Adrenal gland (tissue), 19 donors: ENCODE measurements at places on chromosomes 13 and 19.
A peak's percentile ranks its signal among the peaks of the same experiment; 100 is the strongest.

GRCh38 chr13:102260256-102260655, 141.6 kb downstream of the FGF14 start:
- no peak for DNase-seq

DNA sequence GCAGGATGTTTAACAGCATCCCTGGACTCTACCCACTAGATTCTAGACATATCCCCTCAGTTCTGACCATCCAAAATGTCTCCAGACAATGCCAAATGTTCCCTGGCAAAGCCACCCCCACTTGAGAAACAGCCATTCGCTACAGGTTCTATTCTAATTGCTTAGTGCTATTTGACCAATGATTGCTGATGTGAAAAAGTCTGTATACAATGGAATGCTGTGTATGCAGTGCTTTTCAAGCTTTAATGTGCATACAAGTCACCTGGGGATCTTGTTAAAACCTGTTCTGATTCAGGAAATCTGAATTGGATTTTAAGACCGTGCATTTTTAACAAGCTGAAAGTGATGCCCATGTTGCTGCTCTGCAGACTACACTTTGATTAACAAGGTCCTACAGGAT, 331.8 kb upstream of the KLF12 start:
- DNase-seq, result no peak

DNA sequence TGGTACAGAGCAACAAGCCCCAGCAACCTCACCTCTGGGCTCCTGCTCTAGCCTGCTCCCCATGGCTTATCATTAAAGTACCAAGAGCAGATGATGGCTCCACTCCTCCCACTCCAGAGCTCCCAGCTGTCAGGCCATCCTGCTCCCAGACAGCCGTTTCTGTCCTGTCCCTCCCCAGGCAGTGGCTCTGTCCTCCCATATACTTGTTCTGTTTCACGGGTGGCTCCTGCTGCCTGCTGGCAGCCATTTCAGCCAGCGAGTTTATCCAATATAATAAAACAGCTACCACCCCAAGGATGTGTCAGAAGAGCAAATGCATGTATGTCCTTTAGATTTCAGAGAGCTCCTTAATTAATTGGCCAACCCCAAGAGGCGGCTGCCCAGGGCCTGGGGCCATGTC, 79.4 kb upstream of the VSTM2B start:
- DNase-seq, result no peak

DNA sequence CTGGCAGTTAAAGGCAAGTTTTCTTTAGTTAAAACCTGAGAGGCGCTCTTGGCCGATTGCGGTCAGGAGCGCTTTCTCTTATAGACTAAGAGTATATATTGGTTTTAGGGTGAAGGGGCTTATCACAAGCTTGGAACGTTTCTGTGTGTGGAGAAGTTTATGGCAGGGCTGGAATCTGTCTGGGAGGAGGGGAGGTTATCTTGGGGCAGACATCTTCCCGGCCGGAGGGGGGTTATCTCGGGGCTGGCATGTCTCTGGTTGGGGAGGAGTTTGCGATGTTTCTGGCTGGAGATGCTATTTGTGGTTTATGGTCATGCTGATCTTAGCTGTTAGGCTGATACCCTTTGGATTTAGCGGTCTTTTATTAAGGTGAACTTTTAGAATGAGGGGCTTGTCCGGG, 18.3 kb downstream of the KDM4B start:
- peak; percentile 50 for DNase-seq

GRCh38 chr13:50678464-50679162, 164.9 kb downstream of the DLEU7 start:
- no peak for DNase-seq

DNA sequence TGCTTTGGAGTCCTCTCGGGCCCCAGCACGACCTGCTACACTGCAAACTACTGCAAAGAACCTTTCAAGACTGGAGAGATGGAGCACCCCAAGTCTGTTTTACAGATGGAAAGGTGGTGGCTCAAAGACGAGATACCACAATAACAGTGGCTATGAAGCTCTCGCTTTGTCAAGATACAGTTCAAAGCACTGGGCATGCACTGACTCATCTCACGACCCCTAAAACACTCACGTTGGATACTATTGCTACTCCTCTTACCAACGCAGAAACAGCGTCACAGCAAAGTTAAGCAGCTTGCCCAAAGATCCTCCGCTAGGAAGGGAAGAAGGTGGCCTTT, 24.0 kb upstream of the LAIR1 start:
- no peak for DNase-seq

- peak; percentile 64 for DNase-seq
Observed at GRCh38 chr19:37999309-38000213, 92.6 kb downstream of the SIPA1L3 start.

- no peak for DNase-seq
Observed at GRCh38 chr13:21980049-21980448, 309.2 kb downstream of the FGF9 start.

DNA sequence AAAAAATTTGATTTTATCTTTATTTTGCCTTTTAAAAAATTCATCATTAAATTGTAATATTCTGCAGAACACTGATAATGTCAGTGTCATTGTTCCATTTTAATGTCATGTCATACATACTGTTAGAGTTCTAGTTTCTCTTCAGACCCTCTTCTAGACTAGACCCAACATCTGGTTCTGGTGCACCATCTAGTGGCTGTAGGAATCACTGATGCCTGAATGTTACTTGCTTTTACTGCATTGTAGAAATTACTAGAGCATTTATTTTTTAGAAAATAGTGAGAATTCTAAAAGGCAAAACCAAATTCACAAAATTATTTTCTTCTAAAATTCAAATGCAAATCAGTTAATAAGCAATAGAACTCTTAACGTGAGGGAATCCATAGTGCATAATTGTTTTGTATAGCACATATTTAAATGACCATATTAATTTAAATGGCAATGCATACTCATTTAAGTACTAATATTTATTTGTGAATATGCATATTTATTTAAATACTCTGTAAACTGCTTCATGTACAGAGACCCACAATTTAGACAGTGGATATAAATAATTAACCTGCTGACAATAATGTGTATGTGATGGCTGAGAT, 425.7 kb downstream of the KLF12 start:
- DNase-seq, result peak; percentile 62

- DNase-seq, result no peak
Observed at GRCh38 chr13:24911133-24911908, 147.4 kb downstream of the RNF17 start.

GRCh38 chr13:101785858-101786257, 333.4 kb downstream of the ITGBL1 start:
- DNase-seq, result peak; percentile 15

GRCh38 chr13:44274771-44275205, 98.8 kb upstream of the SERP2 start:
- DNase-seq, result no peak

- peak; percentile 13 for DNase-seq
Observed at GRCh38 chr19:33954686-33955085, 158.0 kb downstream of the KCTD15 start.

GRCh38 chr13:29702912-29703351, 107.4 kb upstream of the SLC7A1 start:
- no peak for DNase-seq

- no peak for DNase-seq
Observed at GRCh38 chr19:55590617-55591016, 8.7 kb downstream of the FIZ1 start.

DNA sequence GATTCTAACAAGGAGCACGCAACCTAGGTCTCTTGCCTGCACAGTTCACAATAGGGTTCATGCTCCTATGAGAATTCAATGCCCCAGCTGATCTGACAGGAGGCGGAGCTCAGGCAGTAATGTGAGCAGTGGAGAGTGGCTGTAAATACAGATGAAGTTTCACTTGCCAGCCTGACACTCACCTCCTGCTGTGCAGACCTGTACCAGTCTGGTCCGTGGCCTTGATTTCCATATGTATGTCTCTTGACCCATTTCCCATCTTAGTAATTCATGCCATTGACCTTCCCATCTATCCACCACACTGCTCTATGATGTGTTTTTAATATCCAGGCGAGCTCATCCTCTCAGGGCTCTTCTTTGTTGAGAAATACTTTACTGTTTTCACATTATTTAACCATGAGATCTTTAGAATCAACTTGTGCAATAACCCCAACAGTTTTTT, 95.2 kb downstream of the LRCH1 start:
- DNase-seq, result peak; percentile 20

GRCh38 chr19:50628146-50628545, 11.5 kb downstream of the SYT3 start:
- no peak for DNase-seq

DNA sequence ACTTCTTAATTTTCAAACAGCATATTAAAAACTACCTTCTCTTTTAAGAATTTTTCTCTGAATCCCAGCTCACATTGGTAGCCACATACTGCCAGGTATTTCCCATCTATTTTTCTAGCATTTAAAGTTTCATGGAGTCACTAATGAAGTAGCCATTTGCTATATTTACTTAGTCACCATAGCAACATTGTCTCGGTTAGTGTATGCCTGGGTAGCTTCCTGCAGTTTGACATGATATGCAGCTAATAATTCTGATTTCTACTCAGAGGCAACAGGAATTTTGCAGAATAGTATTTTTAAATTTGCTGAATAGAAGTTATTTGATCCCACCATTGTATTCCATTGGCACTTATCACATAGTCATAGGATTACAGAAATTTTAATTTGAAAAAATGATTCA, 30.9 kb upstream of the KCTD4 start:
- no peak for DNase-seq

- DNase-seq, result no peak
Observed at GRCh38 chr13:23883255-23883654, 5.9 kb downstream of the MIPEP start.

GRCh38 chr13:97574926-97575325, 141.0 kb downstream of the RAP2A start:
- peak; percentile 19 for DNase-seq

DNA sequence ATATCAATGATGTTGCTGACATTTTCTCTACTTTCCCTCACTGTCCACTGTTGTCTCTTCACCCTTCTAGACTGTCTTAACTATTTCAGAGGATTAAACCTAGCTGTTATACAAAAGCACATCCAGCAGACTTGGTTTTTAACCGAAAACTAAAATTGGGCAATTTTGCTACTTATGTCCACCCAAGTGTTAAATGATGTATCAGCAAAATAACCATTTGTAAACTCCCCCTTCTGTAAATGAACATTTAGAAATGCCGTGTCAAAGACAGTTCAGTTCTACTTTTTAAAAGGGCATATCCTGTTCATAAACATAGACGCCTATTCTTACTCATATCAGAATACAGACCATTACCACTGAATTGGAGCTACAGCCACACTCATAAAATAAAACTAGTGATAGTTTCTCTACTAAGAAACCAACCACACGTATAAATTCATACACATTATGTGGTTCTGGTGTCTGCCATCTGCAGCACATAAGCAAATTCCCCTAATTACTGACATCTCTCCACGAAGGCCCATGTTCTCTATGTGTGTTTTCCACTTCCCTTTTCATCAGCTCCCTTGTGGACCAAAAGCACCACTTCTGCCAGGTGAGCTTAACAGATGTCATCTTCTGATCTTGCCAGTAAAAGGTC, 1091.8 kb downstream of the PCDH9 start:
- DNase-seq, result no peak

DNA sequence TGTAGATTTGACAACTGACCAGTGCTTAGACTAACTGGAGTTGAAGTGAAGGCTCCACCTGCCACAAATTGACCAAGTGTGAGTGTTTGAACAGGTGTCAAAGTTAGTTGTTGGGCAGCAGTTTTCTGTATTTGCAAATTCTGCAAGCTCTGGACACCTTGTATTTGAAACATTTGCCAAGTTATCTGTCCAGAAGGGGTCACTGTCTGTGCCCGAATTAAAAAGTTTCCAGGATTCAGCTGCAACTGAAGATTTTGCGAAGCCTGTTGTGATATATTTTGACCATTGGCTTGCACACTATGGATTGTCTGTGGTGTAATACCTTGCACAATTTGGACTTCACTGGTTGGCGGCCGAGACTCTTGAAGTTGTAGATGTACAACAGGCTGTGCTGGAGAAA, 1690.7 kb downstream of the SLITRK5 start:
- no peak for DNase-seq

DNA sequence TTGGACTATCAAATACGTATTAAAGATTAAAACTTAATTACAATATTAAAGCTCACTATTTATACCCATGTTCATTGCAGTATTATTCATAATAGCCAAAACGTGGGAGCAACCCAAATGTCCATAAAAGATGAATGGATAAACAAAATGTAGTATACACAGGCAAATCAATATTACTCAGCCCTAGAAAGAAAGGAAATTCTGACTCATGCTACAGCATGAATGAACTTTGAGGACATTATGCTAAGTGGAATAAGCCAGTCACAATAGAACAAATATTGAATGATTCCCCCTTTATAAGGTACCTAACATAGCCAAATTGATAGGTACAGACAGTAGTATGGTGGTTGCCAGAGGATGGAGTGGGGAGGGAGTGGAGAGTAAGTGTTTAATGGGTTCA, 457.3 kb downstream of the FGF14 start:
- no peak for DNase-seq

DNA sequence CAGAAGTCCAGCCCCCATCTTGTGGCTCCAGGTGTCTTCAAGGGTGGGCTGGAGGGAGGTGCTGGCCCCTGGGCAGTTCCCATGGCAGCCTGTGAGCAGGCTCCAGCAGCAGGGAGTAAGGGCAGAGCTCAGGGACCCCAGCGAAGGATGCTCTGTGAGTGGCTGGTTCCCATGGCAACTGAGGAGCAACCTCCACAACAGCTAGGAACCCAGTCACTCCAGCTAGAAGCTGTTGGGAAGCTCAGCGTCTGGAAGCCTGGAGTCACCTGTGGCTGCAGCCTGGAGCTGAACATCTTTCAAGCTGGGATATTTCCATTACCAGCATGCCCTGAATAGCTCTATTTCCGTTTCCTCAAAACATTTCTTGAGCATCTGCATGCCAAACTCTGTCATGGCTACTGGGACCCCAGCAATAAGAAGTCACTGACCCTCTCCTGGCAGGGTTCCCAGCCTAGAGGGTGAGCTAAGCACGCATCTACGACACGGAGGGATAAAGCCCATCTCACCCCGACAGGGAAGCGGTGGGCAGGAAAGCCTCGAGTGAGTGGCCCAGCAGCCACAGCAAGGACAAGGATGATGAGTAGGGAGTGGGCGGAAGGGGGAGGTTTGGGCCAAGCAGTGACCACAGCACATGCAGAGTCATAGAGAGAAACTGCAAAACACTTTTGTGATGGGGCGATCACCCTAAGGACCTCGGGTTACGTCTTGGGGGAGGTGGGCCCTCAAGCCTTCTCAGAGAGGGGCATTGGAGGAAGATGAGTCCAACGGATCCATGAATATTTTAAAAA, 52.6 kb downstream of the ALOX5AP start:
- no peak for DNase-seq
